ENCODE measurements at places on chromosomes 16 and 17. TPM values are rescaled to one million over a fixed set of nuclear protein-coding genes. Genes with fewer than 3 reads are reported as not detected.
A peak's percentile ranks its signal among the peaks of the same experiment; 100 is the strongest.

DNA sequence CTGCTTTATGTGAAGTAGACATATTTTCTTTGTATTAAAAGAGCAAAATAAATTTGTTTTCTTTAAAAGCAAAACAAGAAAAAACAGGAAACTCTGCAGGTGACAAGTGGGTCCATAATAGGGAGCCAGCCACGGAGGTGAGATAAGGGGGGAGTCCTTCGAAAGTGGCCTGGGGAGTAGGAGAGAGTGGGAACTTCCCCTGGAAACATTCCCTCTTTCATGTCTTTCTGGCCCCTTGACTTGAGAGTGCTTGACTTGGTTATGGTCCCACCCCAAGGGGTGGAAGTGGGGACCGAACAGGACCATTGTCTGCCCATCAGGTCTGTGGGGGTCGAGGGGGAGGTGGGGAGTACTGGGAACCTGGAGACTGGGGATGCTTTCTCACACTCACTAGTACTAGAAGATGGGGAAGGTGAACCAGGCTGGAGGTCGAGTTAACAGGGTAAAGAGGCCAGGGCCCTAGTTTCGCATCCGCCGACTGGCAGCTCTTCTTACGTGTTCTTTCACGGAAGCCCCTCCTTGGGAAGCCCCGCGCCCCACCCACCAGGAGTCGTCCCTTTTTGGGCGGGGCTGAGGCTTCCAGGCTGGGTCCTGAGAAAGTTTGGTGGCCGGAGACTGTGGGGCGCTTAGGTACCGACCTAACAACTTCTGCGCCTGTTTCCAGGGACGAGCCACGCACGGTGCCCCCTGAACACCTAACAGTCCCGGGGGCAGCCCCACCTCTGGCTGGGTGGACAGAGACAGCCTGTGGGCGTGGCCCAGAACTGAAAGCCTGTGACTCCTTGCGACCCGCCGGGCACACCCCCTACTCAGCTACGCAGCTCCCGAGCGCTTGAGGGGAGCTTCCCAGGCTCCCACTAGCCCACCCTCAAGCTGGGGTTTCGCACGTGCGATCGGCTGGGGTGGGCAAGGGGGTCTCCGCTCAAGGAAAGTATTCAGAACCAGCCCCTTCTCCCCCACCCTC lies 790 bp downstream of the TRADD start:
- DNase-seq, result peak; percentile 54

- DNase-seq, result no peak
These were observed 16.3 kb upstream of the CBX4 start for GRCh38 chr17:79855331-79856124.

The TBC1D3H gene
- not detected for polyA plus RNA-seq

DNA sequence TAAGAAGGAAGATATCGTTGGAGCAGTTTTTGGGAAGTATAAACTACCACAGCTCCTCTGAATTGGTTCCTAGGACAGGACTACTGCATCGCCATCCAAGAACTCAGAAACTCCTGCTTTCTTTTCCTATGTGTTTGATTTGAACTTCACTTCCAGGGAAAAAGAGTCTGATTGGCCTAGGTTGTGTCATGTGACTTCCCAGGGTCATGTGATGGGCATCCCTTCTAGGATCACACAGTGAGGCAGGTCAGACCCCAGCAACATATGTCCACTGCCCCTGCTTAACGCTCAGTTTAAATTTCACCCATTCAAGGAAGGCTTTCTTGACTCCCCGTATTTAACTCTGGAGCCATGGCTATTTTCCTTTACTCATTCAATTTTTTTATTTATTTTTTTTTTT lies 445.2 kb upstream of the SALL1 start:
- DNase-seq, result no peak

DNA sequence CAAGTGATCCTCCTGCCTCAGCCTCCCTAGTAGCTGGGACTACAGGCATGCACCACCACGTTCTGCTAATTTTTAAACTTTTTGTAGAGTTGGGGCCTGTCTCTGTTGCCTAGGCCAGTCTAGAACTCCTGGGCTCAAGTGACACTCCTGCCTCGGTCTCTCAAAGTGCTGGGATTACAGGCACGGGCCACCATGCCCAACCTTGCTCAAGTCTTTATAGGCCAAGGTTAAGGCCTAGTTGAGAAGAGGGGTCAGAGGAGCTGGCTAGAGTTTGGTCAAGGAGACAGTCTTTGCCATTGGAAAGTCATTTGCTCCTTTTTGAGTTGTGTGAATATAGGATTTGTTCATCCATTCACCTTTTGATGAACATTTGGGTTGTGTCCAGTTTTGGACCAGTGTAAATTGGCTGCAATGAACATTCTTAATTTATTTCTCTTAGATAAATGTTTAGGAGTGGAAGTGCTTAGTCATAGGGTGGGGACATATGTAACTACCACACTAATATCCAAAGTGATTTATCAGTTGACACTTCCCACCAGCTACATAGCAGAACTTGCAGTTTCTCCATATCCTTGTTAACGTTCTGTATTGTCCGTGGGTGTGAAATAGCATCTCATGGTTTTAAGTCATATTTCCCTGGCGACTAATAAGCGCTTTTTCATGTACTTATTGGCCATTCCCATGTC lies 30.7 kb upstream of the ARHGAP17 start:
- no peak for DNase-seq

- DNase-seq, result peak; percentile 33
These were observed 154.2 kb downstream of the MRM1 start for GRCh38 chr17:36755586-36755985.

The CD300LB gene
- not detected for polyA plus RNA-seq

The NOTUM gene
- polyA plus RNA-seq, result not detected

Measured in small intestine (tissue), 16 donors.